ENCODE measurements at places on chromosomes 5 and 9.

GRCh38 chr9:127078988-127079387 is 43.4 kb downstream of the ANGPTL2 start:
- no peak for DNase-seq

GRCh38 chr5:35963381-35963843 is 25.0 kb upstream of the CAPSL start:
- DNase-seq = no peak

DNA sequence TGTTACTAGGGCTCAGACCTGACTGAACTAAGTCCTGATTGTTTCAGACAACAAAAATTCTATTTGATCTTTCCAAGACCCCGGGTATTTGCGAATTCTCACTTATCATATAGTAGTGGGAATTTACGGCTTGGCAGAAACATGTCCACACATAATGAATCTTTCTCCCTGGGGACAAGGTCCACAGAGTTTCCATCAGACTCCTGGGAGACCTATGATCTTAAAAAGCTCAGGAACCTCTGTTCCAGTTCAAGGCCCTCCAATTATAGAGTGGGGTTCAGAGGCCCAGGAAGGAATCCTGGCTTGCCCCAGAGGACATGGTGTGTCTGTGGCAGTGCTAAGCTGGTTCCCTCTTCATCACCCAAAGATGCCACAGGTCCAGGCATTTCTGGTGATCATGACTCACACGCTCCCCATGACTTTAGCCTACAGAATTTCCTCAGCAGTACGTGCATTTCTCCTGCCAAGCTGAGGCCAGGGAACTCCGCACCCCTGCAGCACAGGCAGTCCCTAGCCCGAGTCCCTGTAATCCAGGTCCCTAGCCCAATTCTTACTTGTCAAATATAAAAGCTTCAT is 12.6 kb downstream of the RAPGEF1 start:
- no peak for DNase-seq

GRCh38 chr5:150599917-150600511 is 40.4 kb upstream of the SYNPO start:
- no peak for DNase-seq

DNA sequence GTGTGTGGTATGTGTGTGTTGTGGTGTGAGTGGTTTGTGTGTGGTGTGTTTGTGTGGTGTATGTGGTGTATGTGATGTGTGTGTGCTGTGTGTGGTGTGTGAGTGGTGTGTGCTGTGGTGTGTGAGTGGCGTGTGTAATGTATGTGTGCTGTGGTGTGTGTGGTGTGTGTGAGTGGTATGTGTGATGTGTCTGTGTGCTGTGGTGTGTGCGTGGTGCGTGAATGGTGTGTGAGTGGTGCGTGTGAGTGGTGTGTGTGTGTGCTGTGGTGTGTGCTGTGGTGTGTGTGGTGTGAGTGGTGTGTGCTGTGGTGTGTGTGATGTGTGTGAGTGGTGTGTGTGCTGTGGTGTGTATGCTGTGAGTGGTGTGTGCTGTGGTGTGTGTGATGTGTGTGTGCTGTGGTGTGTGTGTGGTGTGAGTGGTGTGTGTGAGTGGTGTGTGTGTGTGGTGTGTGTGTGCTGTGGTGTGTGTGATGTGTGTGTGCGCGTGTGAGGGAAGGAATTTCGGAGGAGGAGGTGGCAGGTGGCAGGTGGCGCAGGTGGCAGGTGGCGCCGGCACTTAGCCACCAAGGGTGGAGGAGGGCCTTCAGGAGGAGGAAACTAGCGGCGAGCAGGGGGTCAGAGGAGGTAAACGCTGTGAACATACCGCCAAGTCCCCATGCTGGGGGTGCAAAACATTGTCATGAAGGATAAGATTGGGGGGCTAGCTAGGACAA is 191.8 kb downstream of the MELK start:
- DNase-seq = no peak

- no peak for DNase-seq
These were observed 16.4 kb downstream of the RETREG1 start for GRCh38 chr5:16600397-16600796.

DNA sequence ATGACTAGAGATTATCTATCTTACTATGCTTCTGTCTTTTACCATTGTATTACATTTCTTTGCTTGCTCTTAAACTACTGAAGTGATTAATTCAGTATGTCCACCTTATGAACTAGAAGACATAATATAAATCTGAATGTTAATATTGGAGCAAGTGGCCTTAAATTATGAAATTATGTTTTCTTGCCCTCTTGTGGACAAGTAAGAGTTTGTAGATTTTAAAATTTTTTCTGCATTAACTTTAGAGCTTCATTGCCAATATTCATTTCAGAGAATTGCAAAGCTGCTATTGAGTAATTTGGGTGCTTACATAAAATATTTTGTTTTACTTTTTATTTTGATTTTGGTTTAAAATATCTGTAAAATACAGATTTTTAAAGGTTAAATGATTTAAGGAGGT is 55.3 kb downstream of the RANBP17 start:
- DNase-seq = no peak

DNA sequence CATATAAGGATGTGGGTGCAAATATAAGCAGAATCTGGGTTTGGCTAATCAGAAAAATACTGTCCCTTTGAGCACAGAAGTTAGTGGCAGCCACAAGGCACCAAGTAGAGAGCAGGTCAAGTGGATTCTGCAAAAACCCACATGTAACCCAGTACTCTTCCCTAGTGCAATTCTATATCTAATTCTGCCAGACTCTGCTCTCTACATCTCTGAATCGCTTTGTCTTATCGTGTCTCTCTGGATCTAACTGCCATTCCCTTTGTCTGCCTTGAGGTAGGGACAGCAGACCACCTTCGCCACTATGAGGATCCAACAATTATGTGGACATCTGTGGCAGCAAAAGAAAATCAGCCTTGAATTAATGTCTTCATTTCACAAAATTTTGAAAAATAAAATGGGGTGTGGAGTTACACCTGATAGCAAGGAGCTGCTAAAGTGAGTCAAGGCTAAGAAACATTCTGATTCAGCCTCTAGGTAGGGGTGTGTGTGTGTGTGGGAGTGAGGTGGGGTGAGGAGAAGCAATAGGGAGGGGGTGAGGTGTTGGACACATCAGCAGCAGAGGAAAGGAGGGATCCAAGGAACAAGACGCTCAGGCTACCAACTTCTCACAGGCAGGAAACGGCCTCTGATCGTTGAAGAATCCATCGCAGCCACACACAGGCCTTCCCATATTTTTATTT is 33.7 kb upstream of the ZNF366 start:
- no peak for DNase-seq

- DNase-seq = no peak
These were observed 11.7 kb upstream of the IRF1 start for GRCh38 chr5:132501961-132502931.

GRCh38 chr5:55920784-55921183 is 69.6 kb downstream of the IL31RA start:
- DNase-seq = no peak

DNA sequence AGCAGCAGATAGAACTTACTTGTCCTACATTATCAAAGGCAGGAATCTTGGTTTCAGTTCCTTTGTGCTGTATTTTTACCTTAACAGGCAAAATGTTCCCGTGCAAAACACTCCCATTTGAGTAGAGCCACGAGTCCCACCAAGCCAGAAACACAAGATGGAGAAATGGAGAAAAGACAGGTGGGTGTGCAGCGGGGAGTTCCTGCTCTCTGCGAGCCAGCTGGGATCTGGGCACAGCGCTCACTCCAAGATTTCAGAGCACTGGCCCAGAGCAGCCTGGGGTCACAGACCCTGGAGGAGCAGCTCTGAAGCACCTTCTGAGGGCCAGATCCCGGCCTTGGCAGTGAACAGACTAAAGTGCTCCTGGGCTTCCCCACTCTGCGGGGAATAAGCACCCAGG is 2.9 kb downstream of the UCK1 start:
- DNase-seq = no peak

DNA sequence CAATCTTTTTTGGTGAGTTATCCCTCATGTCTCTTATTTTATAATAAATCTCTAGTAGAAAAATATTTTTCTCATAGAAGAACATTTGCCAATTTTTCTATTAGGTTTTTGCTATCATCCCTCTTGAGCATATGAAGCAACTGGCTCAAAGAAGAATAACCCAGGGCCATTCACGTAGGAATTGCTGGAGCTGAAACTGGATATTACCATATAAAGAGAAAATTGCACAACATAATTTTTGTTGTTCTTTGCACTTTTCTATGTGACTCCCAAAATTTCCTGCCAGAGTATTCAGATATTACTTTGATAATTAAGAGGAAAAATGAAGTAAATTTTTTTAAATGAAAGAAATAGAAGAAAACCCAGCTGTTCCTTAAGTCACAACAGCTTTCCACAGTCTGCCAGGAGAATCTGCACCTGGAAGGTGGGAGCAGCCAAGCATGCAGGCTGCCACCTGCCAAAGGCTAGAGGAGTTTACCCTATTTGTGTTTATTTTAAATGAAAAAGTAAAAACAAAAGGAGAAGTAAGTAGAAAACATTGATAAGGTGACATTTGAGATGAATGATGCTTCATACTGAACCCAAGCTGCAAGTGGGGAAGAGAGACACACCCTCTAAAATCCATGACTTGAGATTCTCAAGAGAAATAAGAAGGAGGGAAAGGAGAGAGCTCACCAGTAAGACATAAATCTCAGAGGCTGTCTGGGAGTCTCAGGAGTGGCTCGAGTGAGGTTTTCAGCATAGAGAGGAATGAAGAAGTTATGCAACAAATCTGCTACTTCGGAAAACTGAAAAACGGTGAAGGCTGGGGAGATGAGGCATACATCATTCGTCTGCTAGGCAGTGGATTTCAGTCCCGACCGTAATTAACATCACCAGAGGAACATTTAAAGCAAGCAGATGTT is 31.5 kb upstream of the FREM1 start:
- DNase-seq = no peak

GRCh38 chr9:90365666-90366065 is 277.0 kb downstream of the DIRAS2 start:
- DNase-seq = no peak

DNA sequence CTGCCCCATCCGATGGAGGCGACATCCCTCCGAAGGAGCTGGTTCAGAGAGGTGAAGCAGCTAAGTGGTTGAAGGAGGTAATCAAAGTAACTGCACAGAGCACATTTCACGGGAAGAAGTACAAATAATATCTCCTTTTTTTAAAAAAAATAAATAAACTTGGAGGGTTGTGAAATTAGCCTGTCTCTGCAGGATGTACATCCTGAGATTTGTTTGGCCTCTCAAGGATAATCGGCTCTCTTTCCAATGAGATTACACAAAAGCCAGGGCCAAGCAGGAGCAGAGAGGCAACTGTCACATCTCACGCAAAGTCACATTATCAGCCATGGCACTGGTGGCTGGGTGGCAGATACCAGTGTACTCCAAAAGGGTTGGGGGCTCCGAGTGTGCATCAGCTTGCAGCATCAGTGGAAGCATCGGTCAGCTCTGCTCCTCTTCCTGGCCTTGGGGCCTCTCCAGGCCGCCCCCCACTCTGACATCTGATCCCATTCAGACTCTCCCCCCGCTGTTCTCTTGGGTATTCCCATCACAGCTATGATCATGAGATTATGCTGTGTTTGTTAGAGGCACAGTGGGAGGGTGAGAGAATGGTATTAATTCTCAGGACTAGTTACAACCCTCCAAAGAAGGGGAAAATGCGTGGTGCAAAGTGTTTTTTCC is 109.9 kb downstream of the UGCG start:
- DNase-seq = no peak

DNA sequence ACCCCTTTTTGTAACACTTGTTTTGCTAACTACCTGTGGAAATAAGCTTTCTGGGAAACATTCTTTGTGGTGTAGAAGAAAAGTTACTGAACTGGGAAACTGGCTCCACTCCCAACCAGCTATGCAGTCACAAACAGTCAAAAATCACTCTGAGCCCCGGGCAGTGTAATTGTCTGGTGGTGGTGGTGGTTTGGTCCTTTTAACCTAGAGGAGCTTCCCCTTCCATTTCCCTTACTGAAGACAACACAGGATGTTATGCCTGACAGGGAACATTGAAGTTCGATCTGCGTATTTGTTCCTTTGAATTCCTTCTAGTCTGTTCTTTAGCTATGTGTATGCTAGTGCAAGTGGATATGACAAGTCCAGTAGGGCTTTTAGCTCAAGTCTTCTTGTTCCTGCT is 56.8 kb upstream of the TBCA start:
- DNase-seq = no peak

- DNase-seq = no peak
These were observed 1.2 kb upstream of the CDC14B start for GRCh38 chr9:96620832-96621269.

- no peak for DNase-seq
These were observed 54.5 kb downstream of the OXCT1 start for GRCh38 chr5:41815663-41816229.

DNA sequence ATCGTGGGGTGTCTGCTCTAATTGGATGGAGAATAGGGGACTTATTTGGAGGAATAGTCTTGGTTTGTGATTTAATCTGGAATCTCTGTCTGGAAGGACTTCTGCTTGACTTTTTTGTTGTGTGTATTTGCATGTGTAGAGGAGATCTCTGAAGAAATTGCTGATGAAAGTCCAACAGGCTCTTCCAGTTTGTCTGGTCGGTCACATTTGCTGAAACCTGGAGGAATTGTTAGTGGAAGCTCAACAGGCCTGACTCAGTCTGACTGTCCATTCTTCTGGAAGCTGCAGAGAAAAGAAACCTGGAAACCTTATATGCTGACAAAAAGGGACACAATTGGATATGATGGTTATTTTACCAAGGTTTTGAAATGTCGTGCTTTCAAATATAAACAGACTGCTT is 33.4 kb upstream of the TENT2 start:
- DNase-seq = no peak

GRCh38 chr5:135978212-135978631 is 23.4 kb upstream of the LECT2 start:
- no peak for DNase-seq

DNA sequence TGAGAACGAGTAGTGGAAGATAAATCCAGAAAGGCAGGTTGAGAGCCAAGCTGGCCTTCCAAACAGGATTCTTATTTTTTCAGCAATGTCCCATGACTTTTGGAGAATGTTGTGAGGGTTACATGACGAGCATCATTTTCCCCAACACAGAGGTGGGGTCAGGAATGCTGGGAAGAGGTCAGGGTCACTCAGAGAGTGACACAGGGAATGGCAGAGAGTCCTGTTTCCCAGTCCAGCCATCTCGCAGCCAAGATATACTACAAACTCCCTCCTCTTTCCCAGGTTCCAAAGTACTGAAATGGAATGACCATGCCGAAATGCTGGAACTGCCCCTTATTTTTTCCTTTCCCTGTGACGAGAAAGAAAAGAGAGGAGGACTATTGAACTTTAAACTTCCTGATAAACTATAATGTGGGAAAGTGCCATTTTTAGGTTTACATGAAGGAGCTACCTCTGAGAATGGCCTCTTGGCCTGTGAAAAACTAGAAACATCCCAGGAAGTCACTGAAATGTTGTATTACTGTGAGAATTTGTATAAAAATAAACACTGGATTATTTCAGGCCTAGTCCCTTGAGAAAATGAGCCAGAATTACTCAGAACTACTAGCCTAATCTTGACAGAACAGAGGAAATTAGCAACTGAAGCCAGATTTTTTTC is 420.4 kb downstream of the CETN3 start:
- DNase-seq = no peak

All from GM06990 (cell line).